ENCODE measurements at places on chromosomes 6 and 20.

GRCh38 chr6:111653434-111653833 lies 47.8 kb upstream of the TRAF3IP2 start:
- DNase-seq = peak; percentile 63

DNA sequence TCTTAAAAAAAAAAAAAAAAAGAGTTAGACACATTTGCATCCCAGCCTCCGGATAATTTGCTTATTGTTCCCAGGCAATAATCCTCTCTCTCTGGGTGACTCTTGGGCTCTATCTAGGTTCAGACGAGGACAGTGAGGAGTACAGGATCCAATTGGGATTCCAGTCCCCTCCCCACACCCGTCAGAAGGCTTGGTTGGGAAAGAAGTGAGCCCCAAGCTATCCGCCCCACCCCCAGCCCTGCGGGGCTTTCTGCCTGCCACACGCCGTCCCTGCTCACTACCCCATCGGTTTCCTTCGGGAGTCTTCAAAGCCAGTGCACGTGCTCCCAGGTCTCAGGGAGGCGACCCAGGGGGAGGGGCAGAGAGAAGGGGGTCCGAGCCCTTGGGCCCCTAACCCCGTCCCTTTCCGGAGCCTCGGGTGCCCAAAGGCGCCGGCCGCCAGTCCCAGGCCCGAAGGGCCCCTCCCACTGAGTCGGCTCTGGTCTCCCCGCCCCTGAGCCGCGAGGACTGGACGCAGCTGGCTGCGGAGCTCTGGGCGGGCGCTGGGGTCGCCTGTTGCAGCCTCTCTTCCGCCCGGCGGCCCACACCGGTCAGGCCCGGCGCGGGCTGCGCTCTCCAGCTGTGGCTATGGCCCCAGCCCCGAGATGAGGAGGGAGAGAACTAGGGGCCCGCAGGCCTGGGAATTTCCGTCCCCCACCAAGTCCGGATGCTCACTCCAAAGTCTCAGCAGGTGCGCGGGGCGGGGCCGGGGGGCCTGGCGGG lies 2.5 kb downstream of the MYMX start:
- peak; percentile 48 for DNase-seq

- DNase-seq = peak; percentile 23
Observed at GRCh38 chr20:43840382-43841070, 74.1 kb upstream of the TOX2 start.

DNA sequence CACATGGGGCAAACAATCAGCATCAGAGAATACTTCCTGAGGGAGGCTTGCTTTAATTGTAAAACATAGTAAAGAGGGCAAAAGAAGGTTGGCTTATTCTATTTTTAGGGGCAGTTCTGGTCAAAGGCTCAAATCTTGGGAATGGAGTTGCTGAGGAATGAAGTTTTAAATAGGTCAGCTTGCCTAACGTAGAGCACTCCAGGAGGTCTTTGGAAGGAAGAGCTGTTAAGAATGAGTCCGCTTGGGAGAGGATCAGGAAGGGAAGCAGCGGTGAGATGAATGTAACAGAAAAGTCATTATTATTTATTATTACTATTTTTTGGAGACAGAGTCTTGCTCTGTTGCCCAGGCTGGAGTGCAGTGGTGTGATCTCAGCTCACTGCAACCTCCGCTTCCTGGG lies 108.7 kb downstream of the ZFAND3 start:
- DNase-seq = no peak

GRCh38 chr6:113995634-113996033 lies 24.7 kb upstream of the HDAC2 start:
- peak; percentile 62 for DNase-seq

DNA sequence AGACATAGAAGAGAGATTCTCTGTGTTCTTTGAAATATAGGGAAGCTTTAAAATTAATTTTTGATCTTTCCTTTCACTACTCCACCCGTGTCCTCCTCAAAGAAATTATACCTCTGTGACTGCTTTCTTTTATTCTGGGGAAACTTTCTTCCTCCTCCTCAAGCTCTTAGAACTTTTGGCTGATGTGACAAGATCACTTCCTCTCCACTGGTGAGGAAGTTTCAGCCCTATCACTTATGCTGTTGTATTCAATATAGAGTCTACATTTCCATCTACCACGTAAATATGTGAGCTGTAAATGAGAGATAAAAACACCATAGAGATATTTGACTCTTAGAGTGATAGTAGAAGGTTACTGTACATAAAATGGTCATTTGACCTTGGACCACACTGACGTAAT lies 141.9 kb upstream of the SASH1 start:
- no peak for DNase-seq

DNA sequence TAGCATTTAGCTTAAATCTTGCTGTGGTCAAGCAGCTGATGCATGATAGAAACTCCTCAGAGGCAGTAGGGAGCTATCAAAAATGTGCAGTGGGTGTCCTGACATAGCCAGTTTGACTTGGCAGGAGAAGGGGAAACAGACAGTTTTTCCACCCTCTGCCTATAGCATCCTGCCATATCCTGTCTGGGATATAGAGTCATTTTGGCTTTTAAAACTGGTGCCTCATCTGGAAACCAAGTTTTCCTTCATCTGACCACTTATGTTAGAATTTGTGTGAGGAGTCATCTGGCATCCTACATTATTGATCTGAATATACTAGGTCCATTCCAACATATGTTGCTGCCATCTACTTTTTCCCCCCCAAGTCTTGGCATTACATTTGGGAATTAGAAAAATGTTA lies 284.1 kb downstream of the CD109 start:
- no peak for DNase-seq

DNA sequence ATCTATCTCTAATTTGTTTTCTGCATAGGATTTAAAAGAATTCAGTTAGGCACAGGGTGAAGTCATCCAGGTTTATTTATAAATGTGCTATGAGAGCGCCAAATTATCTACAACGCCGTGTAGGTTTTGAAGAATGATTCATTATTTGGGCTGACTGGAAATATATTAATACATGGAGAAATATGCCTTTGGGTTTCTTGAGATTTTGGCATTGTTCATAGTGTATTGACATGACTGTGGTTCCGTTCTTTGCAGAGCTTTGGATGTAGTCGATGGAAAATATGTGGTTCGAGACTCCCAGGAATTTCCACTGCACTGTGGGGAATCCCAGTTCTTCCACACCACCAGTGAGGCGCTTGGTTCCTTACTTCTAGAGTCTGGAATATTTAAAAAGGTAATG lies 90.9 kb downstream of the CRYBG1 start:
- DNase-seq = no peak

DNA sequence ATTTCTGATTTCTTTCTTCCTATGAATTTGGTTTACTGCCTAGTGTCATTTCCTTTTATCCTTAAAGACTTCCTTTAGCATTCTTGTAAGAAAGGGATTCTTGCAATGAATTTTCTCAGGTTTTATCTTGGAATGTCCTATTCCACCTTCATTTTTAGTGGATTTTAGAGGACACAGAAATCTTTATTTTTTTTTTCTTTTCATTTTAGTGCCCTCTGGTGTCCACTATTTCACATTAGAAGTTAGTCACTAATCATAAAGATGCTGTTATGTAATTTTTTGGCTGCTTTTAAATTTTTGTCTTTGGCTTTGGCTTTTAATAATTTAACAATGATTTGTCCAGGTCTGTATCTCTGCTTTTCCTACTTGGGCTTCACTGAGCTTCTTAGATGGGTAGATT lies 28.1 kb downstream of the LMBRD1 start:
- no peak for DNase-seq

DNA sequence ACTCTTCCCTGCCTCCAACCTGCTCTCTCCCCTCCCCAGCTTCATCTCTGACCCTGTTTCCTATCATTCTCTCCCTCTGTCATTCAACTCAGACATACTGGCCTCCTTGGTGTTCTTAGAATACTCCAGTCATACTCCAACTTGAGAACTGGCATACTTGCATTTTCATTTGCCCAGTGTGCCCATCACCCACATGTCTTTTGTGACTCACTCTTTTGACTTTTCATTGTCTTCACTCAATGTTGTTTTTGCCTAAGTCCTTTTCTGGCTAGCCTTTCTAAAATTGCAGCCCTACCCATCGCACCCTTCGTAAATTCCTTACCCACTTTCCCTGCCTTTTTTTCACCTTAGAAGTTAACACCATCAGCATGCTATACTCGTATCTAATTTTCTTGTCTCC lies 77.0 kb upstream of the CD2AP start:
- DNase-seq = no peak

DNA sequence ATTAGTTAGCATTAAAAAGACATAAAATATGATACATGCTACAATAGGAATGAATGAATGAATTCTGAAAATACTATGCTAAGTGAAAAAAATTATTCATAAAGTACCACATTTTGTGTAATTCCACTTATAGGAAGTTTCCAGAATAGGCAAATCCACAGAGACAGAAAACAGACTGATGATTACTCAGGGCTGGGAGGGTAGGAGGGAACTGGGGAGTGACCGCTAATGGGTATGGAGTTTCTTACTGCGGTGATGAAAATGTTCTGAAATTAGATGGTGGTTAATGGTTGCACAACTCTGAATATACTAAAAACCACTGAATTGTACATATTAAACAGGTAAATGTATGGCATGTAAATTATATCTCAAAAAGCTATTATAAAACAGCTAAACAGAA lies 22.6 kb downstream of the FERMT1 start:
- DNase-seq = no peak

DNA sequence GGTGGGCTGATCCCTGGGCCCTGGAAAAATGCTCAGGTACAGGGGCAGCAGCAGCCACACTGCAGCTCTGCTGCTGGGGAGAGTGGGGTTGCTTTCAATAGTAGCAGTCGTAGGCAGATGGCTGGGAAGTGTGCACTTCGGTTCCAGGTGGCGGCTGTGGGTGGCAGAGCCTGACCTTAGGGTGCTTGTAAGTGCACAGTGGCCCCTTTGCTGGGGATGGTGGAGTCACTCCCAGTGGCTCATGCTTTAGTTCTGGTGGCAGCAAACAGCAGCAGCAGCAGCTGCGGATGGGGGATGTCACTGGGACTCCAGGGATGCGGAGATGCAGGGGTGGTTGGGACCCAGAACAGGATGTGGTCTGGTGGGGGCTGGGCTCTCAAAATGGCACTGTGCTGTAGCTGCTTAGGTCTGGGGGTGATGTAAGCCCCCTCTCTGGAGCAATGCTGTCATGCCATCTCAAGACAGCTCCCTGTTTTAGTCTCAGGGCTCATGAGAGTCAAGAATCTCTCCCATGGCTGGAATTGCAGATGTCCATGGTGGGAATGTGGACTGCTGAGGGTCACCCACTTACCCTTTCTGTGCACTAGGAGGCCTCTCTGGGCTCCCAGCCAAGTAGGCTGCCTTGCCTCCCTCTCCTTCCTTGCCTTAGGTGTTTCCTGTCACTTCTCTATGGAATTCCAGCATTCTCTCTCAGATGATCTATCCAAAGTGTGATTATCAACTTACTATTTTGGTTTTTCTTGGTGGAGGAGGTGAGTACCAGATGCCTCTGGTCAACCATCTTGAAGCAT lies 146.7 kb upstream of the SLC22A23 start:
- no peak for DNase-seq

DNA sequence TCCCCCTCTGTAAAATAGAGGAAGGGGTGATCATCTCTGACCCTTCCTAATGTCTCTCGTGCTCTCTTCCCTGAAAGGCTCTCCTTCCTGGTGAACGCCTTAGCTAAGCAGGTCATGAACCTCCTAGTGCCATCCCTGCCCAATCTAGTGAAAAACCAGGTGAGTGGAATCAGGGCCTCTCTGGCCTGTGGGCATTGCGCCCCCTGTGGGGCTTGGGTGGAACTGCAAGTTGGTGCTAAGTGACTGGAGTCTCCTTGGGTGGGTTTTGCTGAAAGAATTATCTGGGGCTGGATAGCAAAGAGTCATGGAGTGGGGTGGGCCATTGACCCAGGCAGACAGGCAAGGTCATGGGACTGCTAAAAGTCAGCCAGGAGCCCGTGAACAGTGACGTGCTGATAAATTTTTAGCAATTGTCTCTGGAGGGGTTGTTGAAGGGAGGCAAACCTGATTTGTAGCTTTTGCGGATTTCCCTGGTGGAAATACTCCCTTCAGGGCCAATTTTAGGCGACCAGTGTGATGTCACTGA lies 8.9 kb downstream of the BPIFB1 start:
- DNase-seq = peak; percentile 40

- no peak for DNase-seq
Observed at GRCh38 chr6:168166627-168167026, 87.6 kb upstream of the FRMD1 start.

DNA sequence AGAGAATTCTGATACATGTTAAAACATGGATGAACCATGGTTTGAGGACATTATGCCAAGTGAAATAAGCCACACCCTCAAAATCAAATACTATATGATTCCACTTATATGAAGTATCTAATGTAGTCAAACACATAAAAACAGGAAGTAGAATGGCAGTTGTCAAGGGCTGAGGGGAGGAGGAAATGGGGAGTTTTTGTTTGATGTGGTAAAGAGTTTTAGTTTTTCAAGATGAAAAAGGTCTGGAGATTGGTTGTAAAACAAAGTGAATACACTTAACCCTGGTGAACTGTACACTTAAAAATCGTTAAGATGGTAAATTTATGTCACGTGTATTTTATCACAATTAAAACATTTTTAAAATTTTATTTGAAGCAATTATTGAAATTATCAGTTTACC lies 127.4 kb upstream of the GRIK2 start:
- no peak for DNase-seq

DNA sequence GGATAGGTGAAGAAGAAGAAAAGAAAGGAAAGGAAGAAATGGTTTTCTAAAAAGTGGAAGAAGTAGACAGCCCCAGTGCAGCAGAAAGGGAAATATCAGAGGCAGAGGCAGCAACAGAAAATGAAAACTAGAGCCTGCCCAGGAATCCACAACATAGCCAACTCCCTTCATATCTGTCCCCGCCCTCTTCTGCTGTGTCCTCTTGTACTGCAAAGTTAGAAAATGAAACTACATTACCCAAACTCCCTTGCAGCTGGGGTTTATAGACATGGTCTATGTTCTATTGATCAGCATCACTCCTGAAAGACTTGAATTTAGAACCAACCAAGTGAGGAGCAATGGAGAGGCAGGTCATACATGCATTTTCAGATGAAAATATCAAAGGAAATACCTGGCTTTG lies 200.5 kb upstream of the PHACTR1 start:
- DNase-seq = no peak

DNA sequence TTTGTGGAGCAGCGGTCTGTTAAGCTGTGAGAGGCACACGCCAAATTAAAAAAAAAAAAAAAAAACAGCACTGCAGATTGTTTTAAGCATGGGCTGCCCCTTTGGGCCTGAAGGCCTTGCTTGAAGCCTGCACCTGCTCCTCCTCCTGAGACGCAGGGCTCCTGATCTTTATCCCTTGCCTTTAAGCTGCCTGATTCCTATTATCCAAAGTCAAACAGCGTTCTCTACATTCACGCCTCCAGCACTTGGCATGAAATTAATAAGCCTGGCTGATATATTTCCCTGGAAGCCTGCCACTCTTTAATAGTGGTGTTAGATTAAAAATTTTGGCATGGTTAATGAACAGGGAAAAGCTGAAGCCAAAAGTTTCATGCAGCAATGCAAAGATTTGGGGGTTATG lies 163.9 kb downstream of the FAXC start:
- DNase-seq = peak; percentile 3

- no peak for DNase-seq
Observed at GRCh38 chr20:8749986-8750385, 318.9 kb upstream of the PLCB4 start.
